Caco-2 (cell line): ENCODE measurements at places on chromosomes 2 and 18. TPM values are rescaled to one million over a fixed set of nuclear protein-coding genes. Genes with fewer than 3 reads are reported as not detected.
A peak's percentile ranks its signal among the peaks of the same experiment; 100 is the strongest.

The IL1R1 gene
- 23.5 and 25.0 TPM in 2 replicates for total RNA-seq

GRCh38 chr2:222270396-222270795 lies 28.4 kb downstream of the PAX3 start:
- H3K4me1 ChIP-seq, result no peaks in the 10 kb centered on the region
- H3K36me3 ChIP-seq, result no peaks in the 10 kb centered on the region
- no peaks in the 10 kb centered on the region for H3K27me3 ChIP-seq
- DNase-seq, result no peak
- no peak overlapping the region for H3K27ac ChIP-seq

The MAT2A gene
- total RNA-seq, result 217 and 250 TPM in 2 replicates

The CKAP2L gene
- total RNA-seq, result 20.7 and 23.6 TPM in 2 replicates

The CNOT9 gene
- total RNA-seq, result 56.4 and 59.9 TPM in 2 replicates

DNA sequence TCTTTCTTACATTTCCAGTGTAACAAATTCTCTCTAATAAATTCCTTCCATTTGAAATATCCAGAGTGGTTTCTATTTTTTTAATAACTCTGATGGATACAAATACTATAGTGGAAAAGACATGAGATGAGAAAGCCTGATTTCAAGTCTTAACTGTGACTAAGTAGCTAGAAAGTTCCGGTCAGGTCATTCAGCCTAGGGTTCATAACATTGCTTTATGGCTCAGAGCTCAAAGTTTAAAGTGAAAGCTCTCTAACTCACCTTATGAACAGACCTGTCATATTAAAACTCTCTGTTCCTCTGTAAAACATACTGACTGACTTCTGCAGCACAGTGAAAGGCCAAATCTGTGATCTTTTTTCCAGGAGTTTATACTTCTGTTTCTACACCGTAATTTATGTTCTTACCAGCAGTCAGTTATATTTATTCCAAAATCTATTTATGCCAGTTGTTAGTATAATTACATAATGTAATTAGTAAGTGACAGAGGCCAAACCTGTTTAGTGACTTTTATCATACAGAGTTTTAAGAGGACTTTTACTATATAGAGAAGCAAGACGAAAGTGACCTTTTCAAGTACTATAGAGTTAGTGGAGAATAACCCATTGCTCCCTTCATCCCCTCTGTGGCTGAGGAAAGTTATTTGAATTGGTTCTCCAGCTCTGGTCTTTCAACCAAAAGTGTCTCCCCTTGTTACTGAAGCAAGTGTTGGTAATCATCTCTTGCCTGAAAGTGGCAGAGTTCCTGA lies 118.8 kb upstream of the PDE1A start:
- DNase-seq, result no peak
- H3K36me3 ChIP-seq, result no peaks in the 10 kb centered on the region
- no peaks in the 10 kb centered on the region for H3K4me1 ChIP-seq
- H3K27me3 ChIP-seq, result no peaks in the 10 kb centered on the region
- no peak overlapping the region for H3K27ac ChIP-seq
- H3K4me3 ChIP-seq, result no peak overlapping the region

GRCh38 chr2:237833546-237833945 lies 25.9 kb upstream of the RAMP1 start:
- H3K27ac ChIP-seq, result no peak overlapping the region
- H3K36me3 ChIP-seq, result no peaks in the 10 kb centered on the region
- H3K4me1 ChIP-seq, result no peaks in the 10 kb centered on the region
- H3K27me3 ChIP-seq, result no peaks in the 10 kb centered on the region
- H3K4me3 ChIP-seq, result no peak overlapping the region
- no peak for DNase-seq

DNA sequence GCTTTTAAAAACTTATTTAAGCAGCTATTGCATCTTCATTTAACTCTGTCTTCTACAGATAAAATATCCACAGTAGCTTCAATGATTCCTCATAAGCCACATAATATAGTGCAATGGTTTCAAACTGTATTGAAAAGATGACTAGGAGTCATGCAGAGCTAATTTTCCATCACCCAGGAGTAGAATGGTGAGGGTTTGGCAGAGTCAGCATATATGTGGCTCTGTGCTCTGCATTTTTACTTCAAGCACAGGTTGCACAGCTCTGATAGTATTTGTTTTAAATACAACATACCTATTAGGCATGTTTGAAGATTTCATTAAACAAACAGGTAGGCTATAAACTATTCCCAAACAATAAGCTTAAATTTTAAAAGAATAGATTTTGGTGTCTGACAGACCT lies 731.9 kb upstream of the VRK2 start:
- no peaks in the 10 kb centered on the region for H3K27me3 ChIP-seq
- H3K36me3 ChIP-seq, result no peaks in the 10 kb centered on the region
- H3K4me3 ChIP-seq, result no peak overlapping the region
- no peaks in the 10 kb centered on the region for H3K4me1 ChIP-seq
- no peak for DNase-seq
- no peak overlapping the region for H3K27ac ChIP-seq

GRCh38 chr2:231159306-231159705 lies 34.5 kb upstream of the HTR2B start:
- no peaks in the 10 kb centered on the region for H3K27me3 ChIP-seq
- DNase-seq, result no peak
- H3K4me1 ChIP-seq, result no peaks in the 10 kb centered on the region
- no peaks in the 10 kb centered on the region; the same call in 1 of the 2 replicates for H3K36me3 ChIP-seq
- H3K27ac ChIP-seq, result no peak overlapping the region

DNA sequence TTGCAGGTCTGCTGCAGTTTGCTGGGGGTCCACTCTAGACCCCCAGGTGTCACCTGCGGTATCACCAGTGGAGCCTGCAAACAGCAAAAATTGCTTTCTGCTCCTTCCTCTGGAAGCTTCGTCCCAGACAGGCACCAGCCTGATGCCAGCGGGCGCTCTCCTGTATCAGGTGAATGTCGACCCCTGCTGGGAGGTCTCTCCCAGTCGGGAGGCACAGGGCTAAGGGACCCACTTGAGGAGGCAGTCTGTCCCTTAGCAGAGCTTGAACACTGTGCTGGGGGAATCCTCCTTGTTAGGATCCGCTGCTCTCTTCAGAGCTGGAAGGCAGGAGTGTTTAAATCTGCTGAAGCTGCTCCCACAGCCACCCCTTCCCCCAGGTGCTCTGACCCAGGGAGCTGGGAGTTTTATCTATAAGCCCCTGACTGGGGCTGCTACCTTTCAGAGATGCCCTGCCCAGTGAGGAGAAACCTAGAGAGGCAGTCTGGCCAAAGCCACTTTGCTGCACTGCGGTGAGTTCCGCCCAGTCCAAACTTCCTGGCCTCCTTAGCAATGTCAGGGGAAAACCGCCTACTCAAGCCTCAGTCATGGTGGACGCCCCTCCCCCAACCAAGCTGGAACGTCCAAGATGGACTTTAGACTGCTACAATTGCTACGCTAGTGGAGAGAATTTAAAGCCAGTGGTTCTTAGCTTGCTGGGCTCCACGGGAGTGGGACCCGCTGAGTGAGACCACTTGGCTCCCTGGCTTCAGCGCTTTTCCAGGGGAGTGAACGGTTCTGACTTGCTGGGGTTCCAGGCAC lies 652.5 kb downstream of the KCNJ3 start:
- no peaks in the 10 kb centered on the region for H3K36me3 ChIP-seq
- no peak overlapping the region for H3K4me3 ChIP-seq
- no peaks in the 10 kb centered on the region for H3K27me3 ChIP-seq
- H3K4me1 ChIP-seq, result no peaks in the 10 kb centered on the region; the same call in 1 of the 2 replicates

The CLHC1 gene
- total RNA-seq, result 12.6 and 13.4 TPM in 2 replicates

GRCh38 chr2:38095996-38096861 lies 20.3 kb upstream of the CYP1B1 start:
- H3K27me3 ChIP-seq, result no peaks in the 10 kb centered on the region
- peak; percentile 92 for DNase-seq
- H3K36me3 ChIP-seq, result peaks cover 1% of the 10 kb centered on the region; the same call in 1 of the 2 replicates
- peak overlapping the region; percentile 92 for H3K27ac ChIP-seq
- no peak overlapping the region for H3K4me3 ChIP-seq

The TRIM43 gene
- total RNA-seq, result not detected in 2 replicates

DNA sequence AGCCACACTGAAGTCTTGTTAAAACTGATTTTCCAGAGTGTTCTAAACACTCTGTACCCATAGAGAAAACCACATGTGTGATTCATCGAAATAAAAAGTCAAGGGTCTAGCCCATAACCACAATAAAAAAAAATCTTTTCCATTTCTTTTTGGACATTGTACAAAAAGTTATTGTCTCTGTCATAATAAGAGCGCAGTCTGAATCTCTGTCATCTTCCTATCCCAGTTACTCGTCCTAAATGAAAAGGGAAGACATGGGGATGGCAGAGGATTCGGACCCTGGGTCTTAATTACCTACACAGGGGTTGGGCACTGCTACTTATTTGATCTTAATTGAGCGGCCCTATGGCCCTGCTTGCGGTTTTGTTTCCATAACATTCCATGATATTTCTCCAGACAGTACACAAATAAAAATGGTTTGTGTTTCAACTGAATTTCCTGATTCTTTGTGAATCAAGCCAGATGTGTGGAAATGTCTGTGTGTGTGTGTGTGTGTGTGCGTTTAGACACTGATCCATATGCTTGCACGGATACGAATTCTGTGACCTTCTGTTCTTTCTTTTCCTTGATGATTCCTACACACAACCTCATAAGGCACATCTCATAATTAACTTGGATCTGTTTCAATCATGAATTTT lies 133.4 kb upstream of the SPATS2L start:
- no peak overlapping the region for H3K4me3 ChIP-seq
- no peak overlapping the region for H3K27ac ChIP-seq
- peaks cover 15% of the 10 kb centered on the region for H3K4me1 ChIP-seq
- H3K27me3 ChIP-seq, result no peaks in the 10 kb centered on the region

The CFAP65 gene
- total RNA-seq, result 0.34 and 0.77 TPM in 2 replicates

The OTOS gene
- not detected in 2 replicates for total RNA-seq

The SNORC gene
- 4.3 and 4.8 TPM in 2 replicates for total RNA-seq

DNA sequence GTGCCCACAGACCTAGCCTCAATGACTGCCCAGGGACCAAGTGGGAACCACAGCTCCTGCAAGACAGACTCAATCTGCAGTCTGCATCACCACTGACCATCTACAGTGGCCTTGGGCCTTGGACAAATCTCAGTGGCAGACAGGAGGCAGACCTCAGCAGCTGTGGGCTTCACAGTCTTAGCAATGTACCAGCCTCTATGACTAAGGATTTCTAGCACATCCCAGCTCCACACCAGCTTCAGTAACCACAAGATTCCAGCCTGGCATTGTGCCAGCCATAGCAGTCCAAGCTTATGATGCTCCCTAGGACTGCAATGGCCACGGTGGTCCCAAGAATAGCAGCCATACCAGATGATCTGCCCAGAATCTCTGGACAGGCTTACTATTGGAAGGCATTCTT lies 19.6 kb upstream of the WDR75 start:
- H3K36me3 ChIP-seq, result no peaks in the 10 kb centered on the region
- no peak overlapping the region for H3K27ac ChIP-seq
- DNase-seq, result no peak
- no peak overlapping the region for H3K4me3 ChIP-seq
- no peaks in the 10 kb centered on the region for H3K4me1 ChIP-seq

The EMILIN1 gene
- 0.30 and 0.43 TPM in 2 replicates for total RNA-seq

DNA sequence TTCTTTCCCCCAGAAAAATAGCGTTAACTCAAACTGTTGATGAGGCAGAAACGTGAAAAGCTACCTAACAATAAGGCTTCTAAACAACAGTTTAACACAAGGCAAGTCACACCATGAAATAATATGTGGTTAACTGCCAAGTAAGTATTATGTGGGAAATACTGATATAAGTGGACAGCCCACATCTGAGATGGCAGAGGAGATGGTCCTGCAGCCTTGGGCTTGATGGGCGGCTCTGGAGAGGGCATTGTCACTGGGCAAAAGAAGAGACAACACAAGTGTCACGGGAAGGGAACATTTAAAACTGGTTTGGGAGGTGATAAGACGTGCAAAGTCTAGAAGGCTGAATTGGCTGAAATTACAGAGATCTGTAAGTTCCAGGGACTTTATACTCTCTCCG lies 147.2 kb downstream of the PKP4 start:
- no peak overlapping the region for H3K4me3 ChIP-seq
- no peak for DNase-seq
- no peaks in the 10 kb centered on the region; the same call in 1 of the 2 replicates for H3K36me3 ChIP-seq
- H3K4me1 ChIP-seq, result peaks cover 30% of the 10 kb centered on the region
- H3K27ac ChIP-seq, result peak overlapping the region; percentile 58

The LINC00305 gene
- total RNA-seq, result not detected in 2 replicates

The SEMA4F gene
- total RNA-seq, result 6.2 and 7.6 TPM in 2 replicates

The B3GNT2 gene
- total RNA-seq, result 47.4 and 50.5 TPM in 2 replicates

DNA sequence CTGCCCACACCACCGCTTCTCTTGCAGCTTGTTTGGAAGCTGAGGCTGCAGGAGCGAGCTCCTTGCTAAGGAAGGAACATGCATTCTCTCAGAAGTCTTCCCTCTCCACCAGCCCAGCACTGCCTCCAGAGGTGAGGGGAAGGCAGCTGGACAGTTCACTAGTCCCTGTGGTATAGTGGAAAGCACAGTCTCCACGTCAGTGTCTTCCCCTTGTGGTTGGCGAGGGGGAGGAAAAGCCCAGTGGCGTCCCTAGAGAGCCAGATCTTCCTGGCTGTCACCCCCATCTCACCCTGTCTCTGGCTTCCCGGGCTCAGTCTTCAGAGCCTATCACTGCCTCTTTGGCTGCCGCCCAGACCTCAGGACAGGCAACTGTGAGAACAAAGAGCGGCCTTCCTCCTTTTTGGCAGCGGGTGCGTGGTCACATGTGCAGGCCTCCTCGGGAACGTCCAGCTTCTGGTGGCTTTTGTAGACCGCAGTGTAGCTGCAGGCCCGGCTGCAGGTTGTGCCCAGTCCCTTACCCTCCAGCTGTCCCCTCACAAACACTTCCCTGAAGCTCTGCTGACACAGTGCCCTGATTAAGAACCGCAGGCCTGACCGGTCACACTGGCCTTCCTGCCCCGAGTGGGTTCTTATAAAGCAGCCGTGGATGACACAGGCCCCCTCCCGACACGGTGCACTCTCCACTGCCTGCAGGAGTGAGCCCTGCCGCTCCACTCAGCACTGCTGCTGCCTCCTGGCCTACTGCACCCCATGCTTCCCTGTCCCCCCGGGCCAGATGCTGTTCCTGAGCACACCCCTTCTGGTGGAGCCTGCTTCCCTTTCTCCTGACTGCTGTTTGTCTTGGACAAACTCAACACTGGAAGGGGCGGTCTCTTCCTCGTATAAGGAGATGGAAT lies 90.9 kb downstream of the RNF144A start:
- H3K4me3 ChIP-seq, result no peak overlapping the region
- H3K4me1 ChIP-seq, result no peaks in the 10 kb centered on the region
- no peak overlapping the region for H3K27ac ChIP-seq
- no peaks in the 10 kb centered on the region for H3K27me3 ChIP-seq

DNA sequence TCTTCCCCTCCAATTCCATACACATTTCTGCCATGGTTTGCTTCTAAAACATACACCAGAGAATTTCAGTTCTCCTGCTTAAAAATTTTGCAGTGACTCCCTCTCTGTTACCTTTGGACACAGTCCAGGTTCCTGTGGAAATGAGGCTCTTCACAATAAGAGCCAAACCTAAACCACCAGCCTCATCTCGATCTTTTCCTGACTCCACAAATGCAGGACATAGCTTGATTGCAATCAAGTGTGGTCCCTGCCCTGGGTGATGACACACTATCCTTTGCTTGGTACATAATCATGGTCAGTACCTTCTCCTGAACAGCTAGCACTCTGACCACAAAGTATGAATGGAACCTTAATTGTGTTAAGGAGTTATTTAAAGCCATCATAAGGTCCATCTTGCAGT lies 134.9 kb upstream of the CHAC2 start:
- no peaks in the 10 kb centered on the region for H3K4me1 ChIP-seq
- H3K4me3 ChIP-seq, result no peak overlapping the region
- no peak overlapping the region for H3K27ac ChIP-seq
- no peaks in the 10 kb centered on the region for H3K36me3 ChIP-seq
- H3K27me3 ChIP-seq, result no peaks in the 10 kb centered on the region
- no peak for DNase-seq
